ENCODE measurements at places on chromosomes 16 and 17. TPM values are rescaled to one million over a fixed set of nuclear protein-coding genes. Genes with fewer than 3 reads are reported as not detected.

The SPNS2 gene
- 18.6 TPM for total RNA-seq

The TPSB2 gene
- 22.1 TPM for total RNA-seq

The MILR1 gene
- 15.5 TPM for total RNA-seq

The CCL4L2 gene
- 1.2 TPM for total RNA-seq
